Kidney epithelial cell (primary cell): ENCODE measurements at places on chromosomes 3 and 15. TPM values are rescaled to one million over a fixed set of nuclear protein-coding genes. Genes with fewer than 3 reads are reported as not detected.
A peak's percentile ranks its signal among the peaks of the same experiment; 100 is the strongest.

- no peak for DNase-seq
Observed at GRCh38 chr3:162193148-162194095, 696.8 kb downstream of the OTOL1 start.

GRCh38 chr3:29301332-29302019, 20.6 kb downstream of the RBMS3 start:
- DNase-seq, result no peak

- no peak for DNase-seq
Observed at GRCh38 chr3:64185436-64185835, 39.8 kb downstream of the PRICKLE2 start.

DNA sequence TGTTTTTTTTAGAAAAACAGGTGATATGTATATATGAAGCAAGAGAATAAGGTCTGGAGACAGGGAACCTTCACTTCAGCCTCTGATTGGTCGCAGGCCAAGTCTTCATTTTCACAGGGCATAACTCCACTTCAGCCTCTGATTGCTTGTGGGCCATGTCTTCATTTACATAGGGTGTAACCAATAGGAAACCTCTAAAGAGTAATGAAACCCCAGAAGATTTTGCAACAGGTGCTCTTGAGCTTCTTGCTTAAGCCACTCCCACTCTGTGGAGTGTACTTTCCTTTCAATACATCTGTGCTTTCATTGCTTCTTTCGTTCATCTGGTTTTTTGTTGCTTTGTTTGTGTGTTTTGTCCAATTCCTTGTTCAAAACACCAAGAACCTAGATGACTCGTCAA, 22.6 kb upstream of the SCG3 start:
- DNase-seq, result no peak

GRCh38 chr15:77021088-77021481, 26.2 kb downstream of the PSTPIP1 start:
- no peak for DNase-seq

GRCh38 chr3:144375088-144375487, 403.5 kb downstream of the DIPK2A start:
- peak; percentile 59 for DNase-seq

- no peak for DNase-seq
Observed at GRCh38 chr15:74109713-74110112, 20.7 kb upstream of the ISLR2 start.

DNA sequence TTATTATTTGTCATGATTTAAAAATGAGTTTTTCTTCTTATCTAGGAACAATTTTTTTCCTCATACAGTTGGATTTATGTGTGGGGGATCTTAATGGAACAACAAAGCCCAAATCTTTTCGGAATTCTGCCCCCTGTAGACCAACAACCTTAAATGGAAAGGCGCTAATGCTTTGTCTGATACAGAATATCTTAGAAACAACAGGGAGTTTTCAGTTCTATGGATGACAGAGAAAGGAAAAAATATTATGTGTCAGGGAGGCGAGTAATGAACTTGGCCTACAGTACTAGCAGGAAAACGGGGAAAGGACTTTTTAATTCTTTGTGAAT, 592 bp downstream of the MOBP start:
- DNase-seq, result no peak

- no peak for DNase-seq
Observed at GRCh38 chr3:69130689-69131088, 8.3 kb upstream of the LMOD3 start.

- DNase-seq, result no peak
Observed at GRCh38 chr15:76752549-76752948, 152.6 kb downstream of the SCAPER start.

DNA sequence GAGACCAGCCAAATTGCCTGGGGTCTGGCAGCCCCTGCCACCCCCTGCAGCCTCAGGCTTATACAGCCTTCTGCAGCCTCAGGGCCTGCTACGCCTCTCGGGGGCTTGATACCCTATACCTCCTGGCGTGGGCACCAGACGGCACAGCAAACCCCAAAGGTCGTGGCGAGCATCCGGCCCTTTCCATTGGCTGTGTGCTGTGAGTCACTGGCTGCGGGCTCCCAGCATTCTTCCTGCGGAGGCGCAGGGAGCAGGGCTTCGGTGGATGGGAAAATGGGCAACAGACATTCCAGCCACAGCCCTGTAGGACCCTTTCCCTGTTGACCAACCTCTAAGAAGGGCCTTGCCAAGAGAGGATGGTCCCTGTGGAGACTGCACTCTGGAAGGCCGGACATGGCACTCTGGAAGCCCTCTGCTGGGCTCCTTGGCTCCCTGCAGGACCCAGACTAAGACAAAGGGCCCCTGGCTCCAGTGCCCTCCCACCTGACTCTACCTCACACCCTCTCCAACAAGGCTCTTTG, 59.6 kb downstream of the ITGA11 start:
- DNase-seq, result no peak

SCN11A gene
- 0.04 and 0.27 TPM in 2 replicates for total RNA-seq

GOLGA8S gene
- total RNA-seq, result not detected in 2 replicates

- no peak for DNase-seq
Observed at GRCh38 chr3:164748626-164749025, 329.7 kb downstream of the SI start.

- no peak for DNase-seq
Observed at GRCh38 chr3:108088146-108088545, 2.7 kb downstream of the CD47 start.

DNA sequence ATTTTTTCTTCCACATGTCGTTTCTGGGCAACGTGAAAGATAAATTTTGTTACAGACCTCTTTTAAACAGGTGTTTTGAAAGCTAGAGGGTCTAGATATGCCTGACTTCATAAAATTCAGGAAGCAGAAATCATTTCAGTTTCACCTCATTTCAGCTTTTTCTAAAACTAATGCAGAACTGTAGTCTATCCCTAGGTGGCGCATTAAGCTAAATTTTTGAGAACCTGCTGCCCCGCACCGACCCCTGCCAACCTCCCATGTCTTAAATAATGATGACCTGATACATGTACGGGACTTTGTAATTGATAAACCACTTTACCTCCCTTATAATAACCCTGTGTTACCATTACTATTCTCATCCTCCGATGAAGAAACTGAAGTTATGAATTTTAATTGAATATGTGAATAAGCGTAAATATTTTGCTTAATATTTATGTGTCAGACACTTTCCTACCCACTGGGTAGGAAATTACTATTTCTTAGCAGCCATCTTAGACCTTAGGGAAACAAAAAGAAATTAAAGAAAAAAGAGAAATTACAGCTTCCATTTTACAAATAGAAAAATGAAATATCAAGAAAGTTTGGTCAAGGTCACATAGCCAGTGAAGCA, 78.7 kb upstream of the GCNT3 start:
- DNase-seq, result peak; percentile 10

DNA sequence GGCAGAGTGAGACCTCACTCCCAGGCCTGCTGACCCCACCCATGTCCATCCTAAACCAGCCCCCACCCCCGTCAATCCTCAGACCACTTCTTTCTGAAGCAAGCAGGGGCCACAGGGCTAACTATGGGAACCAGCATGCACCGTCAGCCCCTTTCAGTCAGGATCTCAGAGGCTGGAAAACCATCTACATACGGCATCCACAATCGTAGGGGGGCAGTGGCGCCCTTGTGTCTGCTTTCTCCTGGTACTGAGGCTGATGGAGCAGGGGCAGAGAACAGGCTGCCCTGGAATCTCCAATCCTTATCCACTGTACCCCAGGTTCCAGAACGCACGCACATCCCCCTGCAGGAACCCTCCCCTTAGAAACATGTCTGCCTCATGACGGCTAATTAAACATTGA, 56.6 kb downstream of the XXYLT1 start:
- DNase-seq, result no peak

HYAL1 gene
- total RNA-seq, result 0.14 TPM in 1 of 2 replicates, not detected in the other

- no peak for DNase-seq
Observed at GRCh38 chr3:186194451-186194811, 85.5 kb upstream of the ETV5 start.

DNA sequence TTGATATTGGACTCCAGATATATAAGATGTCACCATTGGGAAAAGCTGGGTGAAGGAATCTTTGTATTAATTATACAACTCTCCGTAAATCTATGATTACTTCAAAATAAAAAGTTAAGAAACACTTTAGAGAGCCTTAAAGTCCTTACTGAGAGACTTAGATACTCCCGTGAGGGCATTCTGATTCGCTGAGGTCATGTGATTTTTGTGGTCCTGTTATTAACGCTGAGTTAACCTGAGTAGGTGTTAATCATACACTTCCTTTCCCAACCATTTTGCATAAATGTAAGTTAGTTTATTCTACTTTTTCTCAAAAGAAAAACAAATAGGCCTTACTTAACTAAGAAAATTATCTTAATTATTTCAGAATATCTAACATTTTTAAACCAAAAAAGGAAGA, 67.1 kb upstream of the LMOD3 start:
- DNase-seq, result no peak

GRCh38 chr15:66036859-66037258, 167.6 kb downstream of the RAB11A start:
- DNase-seq, result no peak

GRCh38 chr15:26178640-26179220, 315.6 kb upstream of the ATP10A start:
- DNase-seq, result no peak

DNA sequence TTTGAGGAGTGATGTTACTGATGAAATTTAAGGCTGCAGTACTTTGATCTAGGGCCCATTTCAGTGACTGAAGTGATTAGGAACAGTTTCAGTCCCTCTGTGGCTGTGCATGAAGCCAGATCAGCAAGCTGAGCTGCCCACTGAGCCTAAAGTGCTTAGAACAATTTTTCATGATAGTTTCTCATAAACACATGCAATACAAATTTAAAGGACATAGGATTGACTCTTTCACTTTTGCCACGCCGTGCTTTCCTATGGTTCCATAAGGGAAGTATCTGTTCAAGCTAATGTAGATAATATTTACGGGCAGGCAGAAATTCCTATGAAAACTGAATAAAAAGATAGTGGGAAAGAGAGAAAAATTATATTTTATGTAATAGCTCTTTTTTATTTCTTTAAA, 10.6 kb downstream of the ANKUB1 start:
- DNase-seq, result no peak

SPATA12 gene
- total RNA-seq, result 0.38 and 0.48 TPM in 2 replicates

GRCh38 chr3:146503461-146504202, 34.3 kb upstream of the PLSCR2 start:
- peak; percentile 87 for DNase-seq

DNA sequence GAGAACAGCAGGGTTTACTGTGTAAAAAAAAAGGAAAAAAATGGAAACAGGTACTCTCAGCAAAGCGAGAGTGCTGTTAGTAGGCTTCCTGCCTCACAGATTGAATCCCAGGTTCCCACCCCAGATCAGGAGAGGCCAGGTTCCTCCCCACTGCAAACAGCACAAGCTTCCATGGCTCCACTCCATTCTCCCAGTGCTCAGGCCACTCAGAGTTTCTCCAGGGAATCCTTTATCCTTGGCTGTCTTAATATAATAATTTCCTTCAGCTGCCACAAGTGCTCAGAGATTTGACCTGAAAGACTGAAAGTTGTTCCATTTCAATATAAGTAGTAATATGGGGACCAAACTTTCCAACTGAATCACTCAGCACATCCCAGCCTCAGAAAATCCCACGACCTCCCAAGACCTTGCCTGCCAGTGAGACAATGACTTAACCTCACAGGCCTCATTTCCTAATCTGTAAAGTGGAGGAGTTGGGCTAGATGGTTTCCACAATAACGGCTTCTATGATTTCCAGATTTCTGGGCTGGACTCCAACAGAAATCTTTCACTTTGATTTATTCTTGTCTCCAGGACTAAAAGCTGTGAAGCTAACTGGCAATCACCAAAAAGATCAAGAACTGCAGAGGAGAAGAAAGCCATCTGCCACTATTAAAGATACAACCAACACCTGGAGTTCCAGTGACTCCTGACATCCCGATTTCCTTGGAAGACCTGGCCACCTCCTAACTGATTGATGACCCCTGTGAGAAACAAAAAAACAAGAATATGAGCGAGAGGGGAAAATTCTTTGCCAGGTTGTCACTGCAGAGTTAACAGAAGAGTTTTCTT, 289.5 kb downstream of the NEK10 start:
- no peak for DNase-seq

ITIH1 gene
- total RNA-seq, result not detected in 2 replicates

GRCh38 chr3:193168931-193169330, 72.1 kb upstream of the PLAAT1 start:
- DNase-seq, result no peak

CILP gene
- total RNA-seq, result not detected in 2 replicates

DNA sequence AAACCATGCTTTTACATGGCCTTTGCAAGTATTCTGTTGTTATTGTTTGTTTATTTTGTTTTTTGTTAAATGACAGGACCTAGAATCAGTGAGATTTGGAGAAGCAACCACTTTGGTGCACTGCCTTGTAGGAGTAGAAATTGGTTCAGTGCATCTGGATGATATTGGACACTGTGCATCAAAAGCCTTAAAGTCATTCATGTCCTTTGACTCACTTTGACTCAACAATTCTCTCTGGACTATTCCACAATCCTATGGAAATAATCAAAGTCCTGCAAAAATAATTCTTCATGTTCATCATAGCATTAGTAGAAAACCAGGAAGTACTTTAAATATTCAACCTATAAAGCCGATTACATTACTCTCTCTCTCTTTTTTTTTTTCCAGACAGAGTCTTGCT, 224.8 kb downstream of the ABHD5 start:
- no peak for DNase-seq

CD86 gene
- not detected in 2 replicates for total RNA-seq

- no peak for DNase-seq
Observed at GRCh38 chr15:74825866-74826265, 561 bp upstream of the CPLX3 start.

- no peak for DNase-seq
Observed at GRCh38 chr3:56990641-56991015, 69.8 kb upstream of the SPATA12 start.

CCR8 gene
- not detected in 2 replicates for total RNA-seq

GRCh38 chr3:42376344-42376798, 34.0 kb downstream of the LYZL4 start:
- peak; percentile 61 for DNase-seq

GRCh38 chr3:47008234-47008796, 28.8 kb downstream of the NBEAL2 start:
- DNase-seq, result no peak

- DNase-seq, result no peak
Observed at GRCh38 chr3:105906345-105906744, 37.5 kb upstream of the CBLB start.

DNA sequence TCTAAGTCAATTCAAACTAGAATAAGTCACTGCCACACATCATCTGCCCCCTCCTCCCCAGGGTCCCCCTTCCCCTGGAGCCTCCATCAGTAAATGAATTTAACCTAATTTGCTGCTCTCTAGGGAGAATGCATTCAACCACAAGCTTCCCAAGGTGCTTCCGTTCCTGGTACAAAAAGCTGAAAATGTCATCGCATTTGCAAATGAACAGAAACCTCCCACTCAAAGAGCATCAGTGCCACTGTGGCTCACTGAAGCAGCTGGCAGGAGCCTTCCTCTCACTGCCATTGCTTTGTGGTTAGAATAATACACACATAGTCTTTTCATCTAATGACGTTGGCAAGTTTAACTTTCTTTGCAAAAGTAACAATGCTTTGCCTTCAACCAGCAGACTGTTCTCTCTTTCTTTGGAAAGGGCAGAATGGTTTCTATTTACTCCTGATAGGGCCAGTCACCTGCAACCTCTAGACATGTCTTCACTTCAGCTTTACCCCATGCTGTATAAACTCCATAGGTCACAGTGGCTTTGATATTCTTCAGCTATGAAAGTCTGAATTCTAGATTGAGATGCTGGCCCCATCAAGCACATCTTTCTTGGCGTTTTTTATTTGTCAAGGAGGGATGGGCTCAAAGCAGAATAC, 238.1 kb downstream of the CPNE4 start:
- DNase-seq, result no peak

ROBO2 gene
- total RNA-seq, result 1.4 and 3.9 TPM in 2 replicates

GRCh38 chr3:155032918-155033317, 47.2 kb upstream of the MME start:
- DNase-seq, result peak; percentile 19
